Smooth muscle cell of the brain vasculature (primary cell): ENCODE measurements at places on chromosomes 5 and 9.

DNA sequence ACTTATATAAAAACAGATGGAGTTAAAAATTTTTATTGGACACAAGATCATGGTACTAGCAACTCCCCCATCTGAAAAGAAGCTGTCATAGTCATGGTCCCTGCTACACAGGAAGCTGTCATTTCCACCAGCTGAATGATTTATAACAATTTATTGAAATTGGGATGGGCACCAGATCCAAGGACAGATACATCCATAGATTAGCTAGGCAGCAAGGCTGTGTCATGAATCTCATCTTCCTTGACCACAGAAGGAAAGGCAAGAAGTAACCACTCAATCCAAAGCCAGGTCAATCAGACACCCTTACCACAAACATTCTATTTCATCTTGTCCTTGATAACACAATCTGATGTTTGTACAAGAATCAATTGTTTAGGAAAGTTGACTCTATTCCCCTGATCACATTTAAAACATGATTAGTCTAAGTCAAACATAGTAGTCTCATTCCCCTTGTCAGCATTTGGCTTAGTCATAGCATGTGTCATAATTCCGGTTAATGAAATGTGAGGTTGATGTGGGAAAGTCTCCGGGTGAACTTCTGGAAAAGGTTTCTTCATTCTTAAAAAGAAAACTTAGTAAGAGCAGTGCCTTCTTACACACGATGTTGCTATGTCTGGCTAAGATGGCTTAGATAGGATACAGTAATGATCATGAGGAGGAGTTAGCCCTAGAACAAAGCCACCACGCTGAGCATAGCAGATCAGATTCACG lies 462.6 kb upstream of the PAPPA start:
- no peak for DNase-seq

GRCh38 chr5:151570058-151570457 lies 21.1 kb downstream of the FAT2 start:
- no peak for DNase-seq

- no peak for DNase-seq
Measured at GRCh38 chr9:135346438-135347050, 133.0 kb upstream of the PPP1R26 start.

DNA sequence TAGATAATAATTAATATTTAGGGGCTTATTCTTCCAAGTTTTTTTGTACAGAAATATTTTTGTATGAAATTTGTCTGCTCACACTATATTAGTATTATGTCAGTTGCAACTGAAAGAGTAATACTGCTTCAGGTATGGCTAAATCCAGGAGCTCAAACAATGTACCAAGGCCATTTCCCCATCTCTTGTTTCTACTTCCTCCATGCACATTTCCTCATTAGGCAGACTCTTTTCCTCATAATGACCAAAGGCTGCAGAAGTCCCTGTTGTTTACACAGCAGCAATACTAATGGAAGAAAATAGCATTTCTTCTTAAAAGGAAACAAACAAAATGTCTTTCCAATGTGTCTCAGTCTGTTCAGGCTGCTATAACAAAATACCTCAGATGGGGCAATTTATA lies 9.2 kb upstream of the OTULINL start:
- DNase-seq: no peak

DNA sequence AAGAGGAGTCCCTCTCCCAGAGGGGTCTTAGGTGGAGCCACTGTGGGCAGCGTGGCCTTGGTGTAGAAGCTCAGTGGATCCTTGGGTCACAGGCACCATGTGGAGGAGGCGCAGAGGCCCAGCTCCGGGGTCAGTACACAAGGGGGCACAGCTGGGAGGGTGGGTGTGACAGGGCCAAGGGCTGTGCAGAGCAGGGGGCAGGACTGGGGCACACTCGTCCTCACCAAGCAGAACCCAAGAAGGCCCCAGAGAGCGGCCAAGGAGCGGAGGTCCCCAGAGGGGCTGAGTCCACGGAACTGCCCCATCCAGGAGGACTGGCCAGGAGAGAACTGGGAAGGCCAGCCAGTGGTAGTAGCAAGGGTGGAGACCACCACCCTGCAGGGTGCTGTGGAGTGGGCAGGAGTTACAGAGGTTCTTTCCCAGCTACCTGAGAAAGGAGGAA lies 2.5 kb upstream of the LPCAT1 start:
- no peak for DNase-seq

DNA sequence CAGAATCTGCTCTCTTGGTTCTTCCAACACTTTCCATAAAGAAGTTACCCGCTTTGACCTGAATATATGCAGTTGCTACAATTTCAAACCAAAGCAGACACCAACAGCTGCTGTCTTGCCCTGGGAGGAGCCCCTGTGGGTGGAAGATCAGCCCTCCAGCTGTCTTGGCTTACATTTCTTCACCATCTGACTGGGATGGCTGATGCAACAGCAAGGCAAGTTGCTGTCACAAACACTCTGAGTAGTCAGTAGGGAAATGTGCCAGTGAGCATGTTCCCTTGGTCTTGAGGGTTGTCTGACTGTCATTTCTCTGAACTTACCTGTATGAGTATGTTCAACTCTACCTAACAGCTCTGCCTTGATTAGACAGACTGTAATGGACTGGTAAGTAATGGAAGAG lies 152.9 kb downstream of the SGCD start:
- DNase-seq: no peak

GRCh38 chr5:173762045-173762444 lies 126.1 kb upstream of the CPEB4 start:
- no peak for DNase-seq

GRCh38 chr9:123584202-123585176 lies 228.5 kb downstream of the CRB2 start:
- no peak for DNase-seq

- no peak for DNase-seq
Measured at GRCh38 chr9:124216474-124217176, 41.1 kb upstream of the NEK6 start.

DNA sequence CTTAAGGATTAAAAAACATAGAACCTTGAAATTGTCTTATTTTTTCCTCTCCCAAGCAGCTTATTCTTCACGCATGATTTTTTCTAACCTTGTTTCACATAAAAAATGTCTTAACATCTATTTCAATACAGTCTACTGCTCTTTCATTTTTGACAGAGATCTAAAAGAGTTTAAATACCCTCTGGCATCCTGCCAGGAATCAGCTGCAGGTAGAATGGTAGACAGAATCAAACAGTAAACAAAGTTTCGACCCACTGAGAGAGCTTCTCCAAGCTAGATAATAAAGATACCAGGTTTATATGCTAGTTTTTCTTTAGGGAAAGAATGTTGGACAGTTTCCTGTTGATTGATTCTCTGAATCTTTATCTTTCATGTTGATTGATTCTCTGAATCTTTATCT lies 555.8 kb upstream of the CDH9 start:
- DNase-seq: no peak

GRCh38 chr9:116998305-116998704 lies 311.2 kb downstream of the TRIM32 start:
- DNase-seq: no peak

DNA sequence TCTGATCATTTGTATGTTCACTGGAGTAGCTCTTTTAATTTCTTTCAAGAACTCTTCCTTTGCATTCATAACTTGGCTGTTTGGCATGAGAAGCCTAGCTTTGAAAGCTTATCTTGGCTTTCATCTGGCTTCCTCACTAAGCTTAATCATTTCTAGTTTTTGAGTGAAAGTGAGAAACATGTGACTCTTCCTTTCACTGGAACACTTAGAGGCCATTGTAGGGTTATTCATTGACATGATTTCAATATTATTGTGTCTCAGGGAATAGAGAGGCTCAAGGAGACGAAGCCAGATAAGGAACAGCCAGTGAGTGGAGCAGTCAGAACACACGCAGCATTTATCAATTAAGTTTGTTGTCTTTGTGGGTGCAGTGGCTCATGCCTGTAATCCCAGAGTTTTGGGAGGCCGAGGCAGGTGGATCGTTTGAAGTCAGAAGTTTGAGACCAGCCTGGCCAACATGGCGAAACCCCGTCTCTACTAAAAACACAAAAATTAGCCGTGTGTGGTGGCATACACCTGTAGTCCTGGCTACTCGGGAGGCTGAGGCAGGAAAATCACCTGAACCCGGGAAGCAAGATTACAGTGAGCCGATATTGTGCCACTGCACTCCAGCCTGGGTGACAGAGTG lies 98.3 kb downstream of the UGCG start:
- no peak for DNase-seq

- DNase-seq: no peak
Measured at GRCh38 chr5:66675406-66675805, 79.2 kb downstream of the MAST4 start.

GRCh38 chr9:101029315-101030085 lies 973 bp downstream of the PLPPR1 start:
- no peak for DNase-seq

DNA sequence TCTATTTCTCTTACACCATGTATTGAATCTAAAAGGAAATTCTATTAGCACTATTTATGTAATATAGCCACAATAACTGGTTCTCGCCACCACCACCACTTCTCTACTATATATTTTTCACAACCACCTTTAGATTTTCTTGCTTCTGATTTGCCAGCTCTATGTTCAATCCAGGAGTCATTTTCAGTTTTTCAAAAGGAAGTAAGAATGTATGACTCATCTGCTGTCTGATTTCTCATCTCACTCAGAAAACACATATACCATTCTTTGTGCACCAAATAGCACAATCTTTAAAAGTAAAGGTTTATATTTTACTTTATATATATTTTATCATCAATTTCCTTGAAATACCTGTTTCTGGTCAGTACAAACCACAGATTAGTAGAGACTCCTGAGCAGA lies 1127.5 kb downstream of the TAF11L14 start:
- no peak for DNase-seq

DNA sequence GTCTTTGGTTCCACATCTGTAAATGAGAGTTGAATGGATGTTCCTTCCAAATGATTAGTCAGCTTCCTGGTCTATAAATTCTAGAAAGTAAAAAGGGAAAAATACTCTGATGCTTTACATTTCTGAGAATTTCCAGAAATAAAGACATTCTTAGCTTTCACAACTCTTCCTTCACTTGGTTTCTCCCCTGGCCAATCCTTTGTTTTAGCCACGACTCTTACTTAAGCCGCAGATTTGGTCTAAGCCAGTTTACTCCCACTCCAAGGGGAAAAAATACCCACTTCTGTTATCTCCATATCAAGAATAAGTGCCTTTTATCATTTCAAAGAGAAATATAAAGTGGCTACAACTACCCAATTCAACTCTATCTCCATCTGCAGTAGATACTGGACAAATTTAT lies 29.7 kb downstream of the PWWP2A start:
- no peak for DNase-seq

DNA sequence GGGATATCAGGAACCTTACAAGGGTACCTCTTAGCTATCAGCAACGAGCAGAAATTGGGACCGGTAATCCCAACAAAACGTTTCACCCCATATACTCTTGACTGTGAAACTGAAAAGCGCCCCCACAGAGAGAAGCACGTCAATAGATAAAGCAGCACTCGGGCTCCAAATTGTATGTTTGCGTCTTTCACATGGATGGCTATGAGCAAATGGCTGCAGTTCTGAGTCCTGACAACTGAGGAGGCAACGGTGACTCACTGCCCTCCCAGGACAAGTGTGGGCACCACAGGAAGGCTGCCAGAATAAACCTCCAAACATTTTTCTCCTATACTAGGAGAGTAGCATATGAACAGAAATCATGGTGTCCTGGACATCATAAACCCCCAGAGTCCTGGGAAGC lies 36.6 kb downstream of the SEMA4D start:
- DNase-seq: peak; percentile 13

- peak; percentile 15 for DNase-seq
Measured at GRCh38 chr9:18861609-18862544, 171.1 kb downstream of the SAXO1 start.

- no peak for DNase-seq
Measured at GRCh38 chr9:125911861-125912644, 164.9 kb downstream of the PBX3 start.
